Naive thymus-derived CD4-positive, alpha-beta T cell (primary cell): ENCODE measurements at places on chromosomes 11 and 22. TPM values are rescaled to one million over a fixed set of nuclear protein-coding genes. Genes with fewer than 3 reads are reported as not detected.

GRCh38 chr11:69981119-69981784 is 96.9 kb upstream of the ANO1 start:
- no peak for DNase-seq
- H3K4me1 ChIP-seq: no peaks in the 10 kb centered on the region
- no peak overlapping the region for H3K27ac ChIP-seq
- no peak overlapping the region for H3K4me3 ChIP-seq

DNA sequence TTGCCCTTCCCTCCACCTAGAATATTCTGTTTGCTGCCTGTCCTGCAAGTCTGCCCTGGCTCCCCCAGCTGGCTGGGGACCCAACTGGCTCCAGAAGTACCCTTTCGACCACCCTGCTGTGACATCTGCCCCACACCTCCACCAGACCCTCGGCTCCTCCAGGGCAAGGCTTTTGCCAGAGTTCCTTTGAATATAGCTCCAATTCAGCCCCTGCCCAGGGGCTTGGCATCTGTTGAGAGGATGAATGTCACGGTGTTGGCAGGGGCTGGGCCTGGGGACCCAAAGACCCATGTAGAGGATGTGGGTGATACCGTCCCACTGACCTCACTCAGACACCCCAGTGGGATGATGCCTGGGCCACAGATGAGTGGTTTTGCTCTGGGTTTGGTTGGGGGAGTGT is 4.0 kb downstream of the NLRP6 start:
- no peaks in the 10 kb centered on the region for H3K27me3 ChIP-seq
- H3K4me1 ChIP-seq: peaks cover 26% of the 10 kb centered on the region

GRCh38 chr22:21622011-21622918 is 7.6 kb downstream of the YDJC start:
- no peak overlapping the region for H3K27ac ChIP-seq
- no peaks in the 10 kb centered on the region for H3K4me1 ChIP-seq
- no peaks in the 10 kb centered on the region for H3K27me3 ChIP-seq
- no peak for DNase-seq

DNA sequence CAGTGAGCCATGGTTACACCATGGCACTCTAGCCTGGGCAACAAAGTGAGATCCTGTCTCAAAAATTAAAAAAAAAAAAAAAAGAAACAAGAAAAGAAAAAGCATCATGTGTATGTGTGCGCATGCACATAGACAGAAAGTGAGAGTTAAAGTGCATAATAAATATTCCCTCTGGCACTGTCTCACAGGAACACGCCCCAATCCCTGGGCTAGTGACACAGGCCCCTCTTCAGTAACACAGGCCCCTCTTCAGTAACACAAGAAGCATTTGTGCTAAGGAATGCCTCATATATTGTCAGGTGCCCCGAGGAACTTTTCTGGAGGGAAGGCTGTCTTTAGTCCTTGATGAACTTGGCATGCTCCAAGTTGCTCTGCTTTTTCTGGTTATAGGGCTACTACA is 57.5 kb downstream of the RPL27A start:
- no peaks in the 10 kb centered on the region for H3K27me3 ChIP-seq
- H3K36me3 ChIP-seq: no peaks in the 10 kb centered on the region
- DNase-seq: no peak

- H3K4me3 ChIP-seq: no peak overlapping the region
- no peaks in the 10 kb centered on the region for H3K27me3 ChIP-seq
- no peaks in the 10 kb centered on the region for H3K36me3 ChIP-seq
- no peak for DNase-seq
Measured at GRCh38 chr11:60069450-60069849, 13.0 kb downstream of the MS4A3 start.

- H3K4me1 ChIP-seq: no peaks in the 10 kb centered on the region
- H3K4me3 ChIP-seq: no peak overlapping the region
- no peak for DNase-seq
- no peaks in the 10 kb centered on the region for H3K27me3 ChIP-seq
- H3K36me3 ChIP-seq: no peaks in the 10 kb centered on the region
Measured at GRCh38 chr11:124344346-124344745, 24.3 kb upstream of the OR8D2 start.

Gene GANAB
- total RNA-seq: 217 TPM
